Effector CD8-positive, alpha-beta T cell (primary cell): ENCODE measurements at places on chromosomes 13 and 19.

DNA sequence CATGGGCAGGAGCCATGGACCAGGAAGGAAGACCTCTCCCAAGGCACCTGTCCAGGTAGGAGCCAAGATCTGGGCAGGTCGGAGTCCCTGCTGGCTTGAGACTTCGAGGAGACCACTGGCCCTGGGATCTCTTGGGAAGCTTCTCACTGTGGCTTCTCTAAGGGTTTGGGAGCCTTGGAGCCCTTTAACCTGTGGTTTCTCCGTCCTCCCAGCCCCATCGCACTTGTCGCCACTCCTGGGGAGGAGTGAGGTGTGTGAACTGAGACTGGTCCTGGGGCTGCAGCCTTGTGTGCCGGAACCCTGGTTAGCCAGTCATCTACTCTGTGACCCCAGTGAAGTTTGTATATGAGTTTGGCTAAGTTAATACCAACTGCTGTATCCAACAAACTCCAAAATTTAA, 8.2 kb downstream of the ZNF805 start:
- no peak for DNase-seq

- no peak for DNase-seq
Measured at GRCh38 chr13:31875134-31875533, 135.8 kb downstream of the RXFP2 start.

DNA sequence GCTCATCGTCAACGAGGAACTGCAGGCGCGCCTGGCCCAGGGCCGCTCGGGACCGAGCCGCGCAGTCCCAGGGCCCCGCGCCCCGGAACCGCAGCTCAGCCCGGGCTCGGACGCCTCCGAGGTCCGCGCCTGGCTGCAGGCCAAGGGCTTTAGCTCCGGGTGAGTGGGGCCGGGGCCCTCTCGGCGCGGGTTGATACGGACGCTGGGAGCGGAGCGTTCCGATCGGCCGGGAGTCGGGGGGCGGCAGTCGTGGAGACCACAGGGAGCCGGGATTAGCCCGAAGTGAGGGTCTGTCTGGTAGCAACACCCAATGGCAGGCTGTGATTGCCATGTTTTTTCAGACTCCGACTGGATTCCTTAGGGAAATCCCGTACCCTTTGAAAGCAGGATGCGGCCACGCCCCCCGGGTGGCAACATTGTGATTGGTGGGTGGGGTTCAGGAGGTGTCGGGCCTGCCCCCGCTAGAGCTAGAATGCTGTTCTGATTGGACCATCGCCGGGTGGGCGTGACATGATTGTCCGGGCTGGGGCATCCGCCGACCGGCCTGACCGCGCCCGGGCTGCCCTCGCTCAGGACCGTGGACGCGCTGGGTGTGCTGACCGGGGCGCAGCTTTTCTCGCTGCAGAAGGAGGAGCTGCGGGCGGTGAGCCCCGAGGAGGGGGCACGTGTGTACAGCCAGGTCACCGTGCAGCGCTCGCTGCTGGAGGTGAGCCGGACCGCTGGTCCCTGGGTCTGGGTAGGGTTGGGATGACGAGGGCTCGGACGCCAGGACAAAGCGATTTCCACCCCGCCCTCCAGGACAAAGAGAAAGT, 11.3 kb downstream of the EPS8L1 start:
- DNase-seq = peak; percentile 51

DNA sequence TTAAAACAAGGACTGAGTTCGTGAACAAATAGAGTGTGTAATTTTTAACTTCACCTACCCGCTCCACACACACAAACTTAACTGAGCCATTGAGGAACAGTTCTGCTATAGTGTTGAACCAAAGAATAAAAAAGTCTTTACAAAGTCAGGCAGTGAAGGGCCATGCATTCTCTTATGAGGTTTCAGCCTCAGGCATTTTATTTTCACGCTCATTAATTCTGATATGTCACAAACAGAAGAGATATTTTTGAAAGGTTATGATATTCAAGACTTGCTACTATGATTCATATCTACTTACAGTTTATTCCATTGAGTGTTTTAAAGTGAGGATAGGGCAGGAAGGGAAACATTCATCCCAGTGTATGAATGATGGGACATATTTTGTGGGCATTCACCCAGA, 282.2 kb downstream of the SLITRK5 start:
- DNase-seq = no peak

- no peak for DNase-seq
Measured at GRCh38 chr13:42218576-42218975, 53.4 kb upstream of the AKAP11 start.
